ENCODE measurements at places on chromosomes 6 and 20.

DNA sequence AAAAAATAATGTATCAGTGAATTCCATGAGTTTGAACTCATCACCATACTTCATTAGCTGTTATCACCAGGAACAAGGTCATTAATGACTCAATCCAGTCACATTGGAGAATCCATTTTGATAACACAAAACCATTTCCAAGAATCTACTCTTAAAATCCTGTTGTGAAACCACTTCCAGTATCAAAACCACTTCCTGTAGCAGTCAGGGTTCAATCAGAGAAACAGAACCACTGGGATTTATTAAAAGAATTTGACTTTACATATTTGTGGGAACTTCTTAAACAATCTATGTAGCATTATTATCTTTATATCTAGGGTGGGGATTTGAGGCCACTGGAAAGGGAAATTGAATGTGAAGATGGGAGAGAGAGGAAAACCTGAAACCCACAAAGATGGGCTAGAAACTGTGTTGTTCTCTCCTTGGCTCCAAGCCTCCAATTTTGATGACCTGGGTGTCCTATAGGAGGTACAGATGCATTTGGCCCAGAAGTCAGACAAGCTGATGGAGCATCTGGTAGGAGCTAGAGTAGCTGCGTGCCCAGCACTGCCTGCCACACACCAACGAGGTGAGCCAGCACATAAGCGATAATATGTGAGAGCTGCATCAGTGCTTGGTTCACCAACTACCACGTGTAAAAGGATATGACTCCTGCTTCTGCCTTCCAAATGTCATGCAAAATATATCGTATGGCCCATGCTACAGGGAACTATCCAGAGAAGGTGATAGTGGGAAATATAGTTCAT is 117.0 kb downstream of the TMEM200A start:
- no peak for DNase-seq

- peak; percentile 84 for DNase-seq
Observed at GRCh38 chr6:14732844-14733757, 512.8 kb upstream of the JARID2 start.

DNA sequence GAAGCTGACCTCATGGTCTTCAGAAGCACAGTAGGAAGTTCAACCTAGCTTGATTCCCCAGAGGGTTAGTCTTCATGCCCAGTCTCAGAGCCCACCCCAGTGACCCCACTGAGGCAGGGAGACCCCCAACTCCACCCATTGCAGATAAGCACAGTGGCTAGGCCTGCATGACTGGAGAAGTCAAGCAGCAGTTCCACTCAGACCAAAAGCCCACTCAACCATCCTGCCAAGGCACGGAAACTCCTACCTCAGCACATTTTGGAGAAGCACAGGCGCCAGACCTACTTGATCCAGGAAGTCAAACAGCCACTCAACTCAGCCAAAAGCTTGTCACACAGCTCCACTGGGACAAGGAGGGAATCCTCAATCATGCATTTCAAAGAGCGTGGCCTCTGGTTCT is 78.4 kb upstream of the HTR1E start:
- no peak for DNase-seq

GRCh38 chr6:168247443-168248147 is 72.0 kb downstream of the DACT2 start:
- no peak for DNase-seq

GRCh38 chr6:75278474-75279077 is 6.0 kb downstream of the TMEM30A start:
- no peak for DNase-seq

DNA sequence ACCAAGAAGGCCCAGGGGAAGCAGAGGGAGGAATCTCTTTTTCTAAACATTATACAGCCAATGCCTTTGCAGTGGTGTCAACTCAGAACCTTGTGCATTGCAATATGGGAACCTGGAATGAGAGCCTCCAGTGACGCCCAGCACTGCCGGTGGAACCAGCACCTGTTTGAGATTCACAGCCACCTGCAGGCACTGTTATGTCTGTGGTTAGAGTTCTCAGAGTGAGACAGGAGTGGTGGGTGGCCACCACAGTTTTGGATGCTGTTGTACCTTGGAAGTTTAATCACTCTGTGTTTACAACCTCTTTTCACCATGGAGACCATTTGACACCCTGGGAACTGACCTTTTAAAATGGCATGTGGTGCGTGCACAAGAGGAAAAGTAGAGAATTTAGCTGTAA is 185.3 kb upstream of the KCNG1 start:
- DNase-seq: no peak

- DNase-seq: no peak
Observed at GRCh38 chr20:44706301-44707017, 8.7 kb upstream of the CCN5 start.

DNA sequence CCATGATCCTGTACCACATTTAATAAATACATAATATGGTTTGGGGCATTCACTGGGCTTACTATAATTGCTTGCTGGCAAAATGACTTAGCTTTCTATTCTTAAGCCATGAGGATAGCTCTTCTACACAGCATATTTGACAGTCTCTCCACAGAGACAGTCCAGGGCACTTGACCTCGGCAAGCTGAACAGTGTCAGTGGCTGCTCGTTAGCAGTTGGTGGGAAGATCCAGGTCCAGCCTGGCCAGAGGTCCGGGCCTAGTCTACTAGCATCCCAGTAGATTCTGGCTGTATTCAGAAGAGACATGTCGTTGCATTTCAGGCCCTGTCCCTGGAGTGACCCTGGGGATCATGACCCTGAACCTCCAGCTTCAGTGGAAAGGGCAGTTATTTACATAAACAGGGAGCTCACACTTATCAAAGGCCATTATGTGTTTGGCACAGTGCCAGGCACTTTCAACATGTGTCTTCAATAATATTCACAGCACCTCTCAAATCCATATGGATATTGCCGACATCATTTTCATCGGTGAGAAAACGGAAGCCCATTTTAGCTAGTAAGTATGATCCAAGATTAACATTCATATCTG is 139.0 kb downstream of the IMPG1 start:
- DNase-seq: no peak

- no peak for DNase-seq
Observed at GRCh38 chr6:334536-335510, 42.5 kb downstream of the DUSP22 start.

DNA sequence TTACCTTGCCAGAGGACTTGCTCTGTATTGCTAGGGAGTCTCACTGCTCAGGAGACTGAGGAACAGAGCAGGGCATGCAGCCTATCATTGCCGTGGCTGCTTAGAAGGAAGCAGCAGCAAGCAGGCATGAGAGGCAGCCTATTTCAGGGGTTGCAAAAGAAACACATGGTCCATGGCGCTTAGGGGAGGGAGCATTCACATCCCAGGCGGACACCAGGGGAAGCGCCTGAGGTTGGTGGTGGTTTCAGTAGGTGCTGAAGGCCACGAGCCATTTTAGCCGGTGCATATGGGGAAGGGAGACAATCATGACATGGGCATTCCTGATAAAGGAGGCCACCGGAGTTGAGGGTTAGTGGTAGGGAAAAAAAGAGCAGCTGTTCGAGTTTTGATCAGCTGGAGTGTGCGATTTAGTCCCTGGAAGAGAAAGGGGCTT is 20.9 kb downstream of the FARS2 start:
- no peak for DNase-seq

- DNase-seq: peak; percentile 85
Observed at GRCh38 chr6:16770701-16771569, 9.7 kb upstream of the ATXN1 start.

GRCh38 chr6:83853178-83854000 is at the start of gene RIPPLY2:
RIPPLY2 (plus strand) TSS chr6:83853360; CDS start chr6:83853417, 57 bp downstream.
- no peak for DNase-seq

GRCh38 chr6:47182291-47182957 is 127.3 kb downstream of the TNFRSF21 start:
- DNase-seq: no peak

DNA sequence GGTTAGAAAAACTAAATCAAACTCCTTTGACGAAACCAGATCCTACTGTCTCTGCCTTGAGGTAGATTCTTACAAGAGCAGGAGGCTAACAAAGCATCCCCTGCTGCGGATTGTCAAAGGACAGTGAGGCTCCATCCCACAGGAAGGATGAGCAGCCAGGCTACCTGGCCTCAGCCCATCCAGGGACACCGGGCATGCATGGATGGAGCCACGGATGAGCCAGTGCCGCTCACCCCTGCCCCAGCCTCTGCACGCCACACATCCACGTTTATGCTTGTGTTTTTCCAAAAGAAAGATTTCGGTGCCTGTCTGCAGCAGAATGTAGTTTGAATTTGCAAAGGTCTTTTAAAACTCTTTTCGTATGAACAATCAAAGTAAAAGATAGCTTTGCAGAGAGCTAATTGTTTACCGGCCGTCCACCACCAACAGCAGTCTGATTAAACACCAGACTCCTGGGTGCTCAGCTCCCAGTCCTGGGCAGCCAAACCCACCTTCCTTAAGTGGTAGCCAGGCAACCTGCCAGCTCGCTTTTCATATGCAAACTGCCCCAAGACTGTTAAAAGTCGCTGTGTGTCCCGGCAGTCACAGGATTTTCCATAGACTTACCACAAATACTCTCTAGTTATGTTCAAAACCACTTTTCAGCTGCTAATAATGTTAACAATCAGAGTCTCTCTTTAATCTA is 999 bp downstream of the THBS2 start:
- no peak for DNase-seq

- DNase-seq: no peak
Observed at GRCh38 chr20:44204156-44204831, 6.3 kb downstream of the OSER1 start.

GRCh38 chr20:44574372-44574771 is 8.0 kb upstream of the PKIG start:
- no peak for DNase-seq

DNA sequence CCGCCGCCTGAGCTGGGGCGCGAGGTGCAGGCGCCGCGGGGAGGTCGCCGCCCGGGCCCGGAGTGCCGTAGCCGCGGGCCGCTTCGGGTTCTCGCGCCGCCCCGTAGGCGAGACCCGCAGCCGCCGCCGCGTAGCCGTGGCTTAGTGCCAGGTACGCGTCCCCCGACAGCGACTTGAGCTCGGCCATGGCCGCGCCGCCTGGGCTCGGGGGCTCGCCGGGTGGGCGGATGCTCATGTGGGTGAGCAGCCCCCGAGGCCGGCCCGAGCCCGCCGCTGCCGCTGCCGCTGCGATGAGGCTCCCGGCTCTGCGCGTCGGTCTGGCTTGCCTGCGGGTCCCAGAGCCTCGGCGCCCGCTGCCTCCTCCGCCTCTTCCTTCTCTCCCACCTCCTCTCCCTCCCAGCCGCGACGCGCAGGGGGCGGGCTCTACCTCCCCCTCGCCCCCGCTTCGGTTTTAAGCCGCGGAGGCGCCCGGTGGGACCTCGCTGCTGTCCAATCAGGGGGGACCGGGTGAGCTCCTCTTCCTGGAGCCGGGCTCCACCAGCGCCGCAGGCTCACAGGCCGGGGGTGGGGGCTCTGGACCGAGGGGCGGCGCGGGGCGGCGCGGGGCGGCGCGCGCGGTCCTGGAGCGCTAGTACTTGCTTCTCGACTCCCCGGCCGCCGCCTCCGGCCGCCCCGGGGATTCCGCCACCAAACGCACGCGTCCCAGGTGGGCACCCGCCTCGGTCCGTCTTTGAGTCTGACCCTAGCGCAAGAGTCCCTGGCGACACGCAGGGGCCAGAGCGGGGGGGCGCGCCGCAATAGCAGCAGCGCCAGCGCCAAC is at the start of gene BHLHE23:
Gene BHLHE23, minus strand, starts transcription at position 425 of the 820 bp plus-strand sequence. Its CDS starts 190 bp downstream, at position 235.
- no peak for DNase-seq

DNA sequence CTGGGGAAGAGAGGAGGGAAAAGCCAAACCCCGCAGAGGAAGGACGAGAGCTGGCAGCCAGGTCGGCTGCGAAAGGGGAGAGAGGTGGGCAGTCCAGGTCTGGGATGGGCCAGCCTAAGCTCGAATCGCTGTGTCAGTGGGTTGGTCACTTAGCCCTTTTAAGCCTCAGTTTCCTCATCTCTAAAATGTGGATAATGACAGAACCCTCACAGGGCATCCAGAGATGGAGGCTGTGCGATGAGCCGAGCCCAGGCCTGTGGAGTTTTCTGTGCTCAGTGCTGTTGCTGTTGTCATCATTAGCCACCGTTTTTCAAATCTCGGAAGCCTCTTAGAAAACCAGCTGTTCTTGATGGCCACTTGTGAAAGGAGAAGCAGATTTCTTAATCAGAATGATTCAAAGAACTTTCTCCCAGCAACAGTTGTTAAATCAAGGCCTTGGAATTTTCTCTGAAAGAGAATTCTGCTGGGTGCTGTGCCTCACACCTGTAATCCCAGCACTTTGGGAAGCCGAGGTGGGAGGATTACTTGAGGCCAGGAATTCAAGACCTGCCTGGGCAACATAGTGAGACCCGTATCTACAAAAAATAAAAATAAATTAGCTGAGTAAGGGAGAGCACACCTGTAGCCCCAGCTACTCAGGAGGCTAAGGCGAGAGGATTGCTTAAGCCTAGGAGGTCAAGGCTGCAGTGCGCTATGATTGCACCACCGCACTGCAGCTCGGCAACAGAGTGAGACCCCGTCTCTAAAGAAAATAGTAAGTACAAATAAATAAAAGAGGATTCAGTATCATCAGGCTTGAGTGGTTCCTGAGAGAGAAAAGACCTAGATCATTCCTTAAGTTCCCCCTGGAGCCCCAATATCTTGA is 46.3 kb upstream of the ENTPD6 start:
- DNase-seq: no peak

GRCh38 chr6:131398176-131398575 is 174.8 kb upstream of the ARG1 start:
- no peak for DNase-seq

DNA sequence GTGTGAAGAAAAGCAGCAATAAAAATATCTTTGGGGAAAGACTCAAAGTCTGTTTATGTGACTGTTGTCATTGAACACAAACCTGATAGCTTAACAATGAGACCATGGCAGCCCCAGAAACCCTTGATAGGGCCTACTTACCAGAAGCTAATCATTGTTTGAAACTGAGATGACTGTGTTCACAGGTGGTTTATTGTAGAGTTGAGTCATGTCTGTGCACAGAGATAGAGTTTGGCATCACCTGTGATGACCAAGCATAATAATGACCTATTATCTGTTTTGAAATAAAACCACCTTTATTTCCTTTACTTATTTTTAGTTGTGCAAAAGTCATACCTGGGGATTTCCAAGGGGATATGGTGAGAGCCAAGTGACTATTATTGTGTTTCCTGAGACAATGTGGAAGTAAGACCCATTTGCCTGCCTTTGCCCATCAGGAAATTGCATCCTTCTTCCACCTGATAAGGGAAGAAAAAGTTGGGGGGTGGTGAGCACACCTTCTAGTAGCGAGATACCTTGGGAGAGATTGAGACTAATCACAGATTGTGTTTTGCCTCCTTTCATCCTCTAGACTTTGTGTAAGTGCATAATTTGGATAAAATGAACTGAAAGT is 456.9 kb upstream of the JAG1 start:
- no peak for DNase-seq

DNA sequence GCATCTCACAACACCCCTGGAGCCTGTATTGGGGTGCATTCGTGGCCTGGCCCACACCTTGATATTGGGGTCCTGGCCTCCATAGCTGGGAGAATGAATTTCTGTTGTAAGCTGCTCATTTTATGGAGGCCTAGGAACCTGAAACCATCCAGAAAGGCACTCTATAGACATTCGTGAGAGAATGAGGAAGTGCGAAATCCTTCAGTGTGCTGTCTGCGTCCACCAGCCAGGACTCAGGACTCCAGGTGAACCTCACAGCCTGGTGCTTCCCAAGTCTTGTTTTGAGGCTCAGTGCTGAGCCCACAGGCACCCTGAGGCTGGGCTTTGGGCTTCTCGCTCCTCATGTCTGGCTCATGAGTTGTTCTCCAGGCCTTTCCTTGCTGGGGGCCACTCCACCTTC is 11.9 kb upstream of the RBBP8NL start:
- DNase-seq: no peak

- no peak for DNase-seq
Observed at GRCh38 chr6:78089531-78089930, 436.7 kb downstream of the MEI4 start.
